ENCODE measurements at places on chromosomes 4 and X.

DNA sequence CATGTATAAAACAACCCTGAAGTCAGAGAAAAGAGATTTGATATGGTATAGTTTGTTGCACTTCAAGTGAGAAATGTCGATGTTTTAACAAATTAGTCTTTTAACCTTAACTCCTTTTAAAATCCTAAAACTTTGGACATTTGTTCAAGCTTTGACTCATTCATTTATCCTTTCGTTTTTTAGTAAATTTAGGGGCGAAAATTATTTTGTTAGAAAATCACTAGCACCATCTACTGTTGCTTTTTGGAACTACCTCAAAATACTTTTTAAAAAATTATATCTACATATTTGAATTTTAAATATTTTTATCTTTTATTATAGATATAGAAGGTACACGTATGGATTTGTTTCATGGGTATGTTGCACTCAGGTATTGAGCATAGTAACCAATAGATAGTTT, 165.1 kb upstream of the POF1B start:
- DNase-seq, result no peak

DNA sequence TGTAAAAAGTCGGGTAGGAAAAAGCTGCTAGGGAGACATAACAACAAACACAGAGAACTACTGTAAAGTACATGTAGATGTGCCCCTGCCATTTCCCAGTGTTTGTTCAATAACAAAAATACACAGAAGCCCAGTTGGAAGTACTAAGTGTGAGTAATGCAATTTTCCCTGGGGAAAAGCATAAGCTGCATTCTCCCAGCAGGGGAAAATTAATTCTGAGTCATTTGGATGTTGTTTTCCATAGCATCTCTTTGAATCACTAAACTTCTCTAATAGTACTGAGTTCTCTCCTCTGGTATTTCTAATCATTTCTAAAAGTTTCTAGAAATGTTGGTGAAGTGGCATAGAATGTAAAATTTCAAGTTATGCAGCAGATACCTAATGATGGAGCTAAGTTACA, 1114.9 kb downstream of the C4orf33 start:
- no peak for DNase-seq

DNA sequence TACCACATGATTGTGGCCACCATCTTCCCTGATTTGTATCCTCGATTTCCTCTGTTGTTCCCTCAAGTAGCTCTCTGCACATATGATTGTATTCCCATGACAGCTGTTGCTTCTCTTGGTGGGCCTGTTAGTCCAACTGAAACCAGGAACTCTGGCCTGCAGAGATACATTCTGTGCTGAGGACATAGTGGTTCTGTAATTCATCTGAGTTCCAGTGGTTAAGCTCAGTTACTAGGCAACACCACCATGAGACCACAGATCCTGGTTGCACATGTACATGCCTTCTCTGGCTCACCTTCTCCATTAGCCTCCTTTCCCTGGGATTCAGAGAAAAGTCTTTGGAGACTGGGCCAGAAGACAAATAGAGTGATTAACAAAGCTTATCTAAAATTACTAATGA, 172.1 kb upstream of the SLC7A11 start:
- DNase-seq, result no peak

- DNase-seq, result no peak
Measured at GRCh38 chrX:26286836-26287235, 70.9 kb downstream of the MAGEB5 start.

- no peak for DNase-seq
Measured at GRCh38 chr4:102678695-102679335, 82.0 kb downstream of the MANBA start.

- DNase-seq, result no peak
Measured at GRCh38 chr4:74377714-74378113, 12.8 kb downstream of the EREG start.

DNA sequence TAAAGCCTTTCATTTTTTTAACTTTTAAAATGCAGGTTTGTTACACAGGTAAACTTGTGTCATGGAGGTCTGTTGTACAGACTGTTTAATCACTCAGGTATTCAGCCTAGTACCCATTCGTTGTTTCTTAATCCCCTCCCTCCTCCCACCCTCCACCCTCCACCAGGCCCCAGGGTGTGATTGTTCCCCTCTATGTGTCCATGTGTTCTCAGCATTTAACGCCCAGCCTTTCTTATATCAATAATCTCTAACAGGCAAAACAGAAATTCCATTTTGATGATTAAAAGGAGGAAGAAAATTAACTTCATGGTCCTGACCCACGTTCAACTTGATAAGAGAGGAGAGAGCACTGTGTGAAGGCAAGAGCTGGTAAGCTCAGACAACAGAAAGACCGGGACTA, 75.1 kb downstream of the TSPAN5 start:
- DNase-seq, result no peak

Data from SK-N-DZ (cell line).